ENCODE measurements at places on chromosomes 2 and 18.

DNA sequence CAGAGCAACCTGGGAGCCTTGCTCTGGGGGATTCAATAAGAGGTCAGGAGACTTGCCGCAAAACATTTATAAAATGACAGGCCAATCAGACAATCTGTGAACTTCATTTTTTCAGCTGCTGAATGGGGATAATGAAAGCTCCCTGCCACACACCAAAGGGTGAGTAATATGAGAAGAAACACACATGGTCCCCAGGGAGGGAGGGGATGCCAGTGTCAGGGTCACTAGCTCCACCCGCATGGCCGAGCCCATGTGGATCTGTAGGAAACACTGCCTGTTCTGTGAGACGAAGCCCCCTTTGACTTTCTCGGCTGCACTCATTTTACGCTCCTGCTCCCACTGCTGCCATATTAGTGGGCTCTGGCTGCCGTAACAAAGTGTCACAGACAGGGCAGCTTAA is 521.0 kb upstream of the RAB6C start:
- no peak for DNase-seq

DNA sequence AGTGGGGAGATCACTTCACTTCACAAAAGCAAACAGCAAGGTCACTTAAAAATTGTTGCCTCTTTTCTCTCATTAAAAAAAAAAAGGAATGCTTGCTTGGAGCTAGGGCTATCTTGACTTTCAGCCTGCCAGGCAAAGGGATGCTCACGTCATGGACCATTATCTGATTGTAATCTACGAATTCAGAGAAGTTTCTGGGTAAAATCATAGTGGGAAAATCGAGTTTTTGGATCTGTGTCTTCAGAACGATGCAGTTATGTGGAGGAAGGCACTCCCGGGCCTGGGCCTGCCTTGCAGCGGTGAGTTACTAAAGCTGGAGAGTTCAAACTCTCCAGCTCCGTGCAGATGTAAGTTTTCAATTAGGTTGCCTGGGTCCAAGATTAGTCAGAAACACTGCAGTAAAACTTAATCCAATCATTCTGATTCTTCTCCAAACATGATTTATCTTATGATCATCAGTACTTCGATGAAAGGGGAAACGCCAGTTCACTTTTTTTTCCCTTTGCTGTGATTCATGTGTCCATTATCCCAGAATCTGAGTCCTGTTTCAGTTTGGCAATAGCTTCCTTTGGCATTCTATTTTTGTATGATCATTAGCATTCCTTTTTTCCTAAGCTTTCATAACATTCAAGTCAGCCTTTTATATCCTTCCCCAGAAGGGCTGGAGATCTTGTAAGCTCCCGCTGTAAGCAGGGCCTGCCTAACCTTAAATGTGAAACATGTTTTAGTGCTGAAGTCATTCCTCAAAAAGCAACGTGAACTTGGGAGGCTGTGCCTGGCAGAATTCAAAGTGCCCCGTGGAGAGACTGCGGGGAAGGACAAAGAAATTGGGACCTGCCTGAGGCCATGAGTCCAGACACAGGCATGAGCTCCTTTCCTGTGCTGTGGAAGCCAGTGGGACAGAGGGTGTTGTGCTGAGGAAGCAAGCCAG is 119.3 kb upstream of the TWIST2 start:
- DNase-seq, result no peak

- DNase-seq, result peak; percentile 47
Observed at GRCh38 chr18:57077786-57078552, 68.9 kb upstream of the BOD1L2 start.

DNA sequence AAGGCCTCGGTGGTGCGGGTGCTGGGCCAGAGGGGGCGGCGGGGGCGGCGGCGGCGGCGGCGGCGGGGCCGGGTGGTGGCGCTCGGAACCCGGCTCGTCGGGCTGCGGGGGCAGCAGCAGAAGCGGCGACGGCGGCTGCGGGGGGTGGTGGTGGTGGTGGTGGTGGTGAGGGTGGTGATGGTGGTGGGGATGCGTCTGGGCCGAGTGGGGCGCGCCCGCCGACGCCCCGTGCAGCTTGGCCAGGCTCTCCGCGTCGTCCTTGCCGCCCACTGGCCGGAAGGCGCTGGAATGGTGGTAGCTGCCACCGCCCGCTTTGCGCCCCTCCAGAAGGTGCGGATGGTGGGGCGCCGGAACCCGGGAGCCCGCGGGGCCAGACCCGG is 4.4 kb downstream of the SKOR2 start:
- DNase-seq, result no peak

DNA sequence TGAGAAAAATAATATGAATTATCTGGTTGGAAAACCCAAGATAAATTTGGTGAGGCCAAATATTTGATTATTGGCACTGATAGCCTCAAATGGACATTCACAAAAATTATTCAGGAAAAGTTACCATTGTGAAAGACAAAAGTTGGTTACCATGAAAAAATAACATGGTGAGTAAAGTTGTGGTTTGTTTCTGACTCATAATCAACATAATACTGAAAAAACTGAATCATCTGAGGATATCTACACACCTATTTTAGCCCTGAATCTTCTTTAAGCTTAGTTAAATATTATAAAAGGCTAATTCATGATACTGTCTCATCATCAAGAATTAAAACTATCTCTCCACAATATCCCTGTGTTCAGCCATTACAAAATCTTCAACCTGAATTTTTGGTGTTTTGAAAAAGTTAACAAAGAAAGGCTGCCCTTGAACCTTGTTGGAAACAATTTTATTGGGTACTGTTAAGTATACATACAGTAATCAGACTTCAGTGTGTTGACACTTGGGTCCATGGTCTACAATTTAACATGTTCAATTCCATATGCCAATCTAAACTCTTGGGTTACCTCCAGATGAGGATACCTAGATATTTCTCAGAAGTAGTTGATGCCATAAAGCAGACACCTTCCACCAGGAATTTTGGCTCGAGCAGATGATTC is 607.5 kb upstream of the SLC39A10 start:
- no peak for DNase-seq

GRCh38 chr2:201406077-201406662 is 45.1 kb downstream of the TRAK2 start:
- DNase-seq, result peak; percentile 79

- peak; percentile 81 for DNase-seq
Observed at GRCh38 chr2:177328056-177328455, 63.5 kb upstream of the NFE2L2 start.

GRCh38 chr2:55776479-55776878 is 82.8 kb upstream of the PNPT1 start:
- no peak for DNase-seq

- DNase-seq, result no peak
Observed at GRCh38 chr2:150141226-150142001, 346.1 kb downstream of the RND3 start.

DNA sequence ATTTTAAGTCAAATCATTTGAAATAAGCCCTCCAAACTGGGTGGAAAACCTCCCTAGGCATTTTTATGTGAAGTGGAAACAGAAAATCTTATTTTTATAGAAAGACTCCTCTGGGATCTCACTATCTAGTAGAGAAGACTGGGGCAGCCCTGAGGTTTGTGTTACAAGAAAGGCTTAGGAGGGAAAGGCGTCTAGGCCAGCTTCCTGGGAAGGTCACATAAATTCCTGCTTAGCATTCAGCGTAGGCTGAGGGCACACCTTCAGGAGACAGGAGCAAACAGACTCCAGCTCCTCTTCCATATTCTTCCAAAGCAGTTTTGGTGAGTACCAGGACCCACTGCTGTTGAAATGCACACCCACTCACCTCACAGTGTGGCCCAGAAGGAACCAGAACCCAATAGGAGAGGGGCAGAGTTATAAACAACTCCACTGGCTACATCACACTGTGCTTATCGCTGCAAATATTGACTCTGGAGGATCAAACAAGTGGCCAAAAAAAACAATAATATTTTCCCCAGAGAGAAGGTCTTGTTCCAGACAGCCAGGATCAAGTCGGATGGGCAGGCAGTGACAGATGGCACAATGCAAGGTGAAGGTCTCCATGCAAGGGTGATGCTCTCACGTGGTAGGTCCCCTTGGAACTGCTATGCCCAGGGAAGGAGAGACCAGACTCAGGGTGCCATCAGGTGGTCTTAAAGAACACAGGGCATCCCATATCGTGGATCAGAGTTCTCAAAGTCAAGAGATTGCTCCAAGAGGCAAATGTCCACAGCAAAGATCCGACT is 17.7 kb upstream of the IGFBP2 start:
- DNase-seq, result no peak

- no peak for DNase-seq
Observed at GRCh38 chr2:201886504-201886903, 80.2 kb downstream of the CDK15 start.

- DNase-seq, result no peak
Observed at GRCh38 chr2:66435549-66435875, 587 bp downstream of the MEIS1 start.

- DNase-seq, result no peak
Observed at GRCh38 chr18:63100630-63101055, 218.9 kb downstream of the BCL2 start.

- no peak for DNase-seq
Observed at GRCh38 chr18:58844871-58845270, 19.8 kb upstream of the ZNF532 start.

GRCh38 chr18:63096327-63096874 is 223.2 kb downstream of the BCL2 start:
- DNase-seq, result no peak

DNA sequence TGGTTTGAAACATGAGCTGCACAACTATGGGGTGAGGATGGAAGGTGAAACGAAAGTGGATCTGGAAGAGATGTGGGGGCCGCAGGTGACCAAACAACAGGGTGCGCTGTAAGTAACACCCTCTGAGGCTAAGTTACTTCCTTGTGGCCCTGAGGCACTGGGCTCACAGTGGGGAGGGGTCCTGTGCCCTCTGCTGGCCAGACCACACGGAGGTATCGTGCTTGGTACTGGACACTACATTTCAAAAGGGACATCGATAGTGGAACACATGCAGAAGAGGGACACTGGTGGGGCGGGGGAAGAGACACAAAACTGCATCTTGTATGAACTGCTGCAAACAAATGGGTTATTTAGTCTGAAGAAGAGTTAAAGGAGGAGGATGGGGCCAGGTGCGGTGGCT is 110.6 kb downstream of the CLIP4 start:
- no peak for DNase-seq

GRCh38 chr18:61748004-61748403 is 144.8 kb downstream of the RNF152 start:
- no peak for DNase-seq

DNA sequence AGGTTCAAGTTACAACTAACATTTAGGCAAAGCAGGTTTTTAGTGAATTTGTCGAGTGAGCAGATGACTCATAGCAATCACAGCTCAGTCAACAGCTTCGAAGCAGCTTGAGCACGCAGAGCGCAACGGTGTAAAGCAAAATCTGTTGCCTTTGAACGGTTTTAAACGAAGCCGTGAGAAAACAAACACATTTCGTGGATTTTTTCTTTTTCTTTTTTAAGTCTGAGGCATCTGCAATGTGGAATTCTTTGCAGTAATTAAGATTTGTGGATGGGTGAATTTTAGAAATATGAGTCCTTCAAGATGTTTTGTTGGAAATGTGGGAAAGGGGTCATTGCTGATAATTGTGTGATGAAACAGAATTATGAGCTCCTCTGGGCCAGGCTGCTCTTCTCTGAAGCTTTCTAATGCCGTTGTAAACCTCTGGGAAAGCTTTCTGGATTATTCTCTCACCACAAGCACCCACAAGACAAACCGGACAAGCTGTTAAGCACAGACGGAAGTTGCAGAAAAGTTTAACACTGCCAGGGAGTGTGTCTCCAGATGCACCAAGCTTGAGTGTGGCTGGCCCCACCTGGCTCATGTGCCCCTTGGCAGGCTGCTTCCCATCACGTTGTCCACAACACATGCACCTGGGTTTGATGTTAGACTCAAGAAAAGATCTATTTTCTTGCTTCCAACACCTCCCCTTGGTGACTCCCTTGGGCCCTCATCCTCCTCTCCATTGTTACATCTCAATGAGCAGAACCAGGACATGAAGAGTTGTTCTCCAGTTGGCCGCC is 224.7 kb downstream of the ACKR3 start:
- DNase-seq, result no peak

GRCh38 chr18:10377956-10378355 is 76.5 kb upstream of the APCDD1 start:
- no peak for DNase-seq

DNA sequence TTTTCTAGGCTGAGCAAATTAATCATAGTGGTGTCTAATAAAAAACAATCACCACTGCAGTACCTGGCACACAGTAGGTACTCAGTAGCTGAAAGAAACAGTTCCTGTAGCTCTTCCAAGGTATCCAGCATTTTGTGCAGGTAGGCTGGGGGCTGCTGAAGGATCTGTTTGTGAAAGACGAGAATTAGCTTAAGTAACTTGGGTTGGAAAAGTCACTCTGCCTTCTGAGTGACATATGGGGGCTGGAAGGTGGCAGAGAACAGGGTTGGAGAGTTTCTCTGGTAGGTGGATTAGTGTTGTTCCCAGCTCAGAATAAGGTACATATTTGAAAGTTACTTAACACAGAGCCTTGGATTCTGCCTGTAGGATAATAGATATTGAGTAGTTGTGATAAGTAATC is 72.8 kb downstream of the FMNL2 start:
- no peak for DNase-seq

DNA sequence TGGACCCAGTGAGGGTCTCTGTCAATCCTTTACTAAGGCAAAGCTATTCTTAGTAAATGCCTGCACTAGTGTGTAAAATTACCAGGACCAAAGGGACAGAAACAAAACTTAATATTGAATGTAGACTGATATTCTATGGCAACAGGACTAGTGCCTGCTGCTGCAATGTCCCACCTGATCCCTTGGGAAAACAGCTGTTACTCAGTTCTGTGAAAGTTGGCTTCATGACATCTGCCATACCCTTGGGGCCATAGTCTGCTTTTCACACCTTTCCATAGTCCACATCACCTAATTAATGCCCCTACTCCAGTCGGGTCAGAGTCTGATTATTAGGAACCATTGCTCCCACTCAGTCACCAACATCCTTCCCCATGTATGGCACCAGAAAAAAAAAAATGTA is 14.5 kb downstream of the DNAJC27 start:
- DNase-seq, result no peak

DNA sequence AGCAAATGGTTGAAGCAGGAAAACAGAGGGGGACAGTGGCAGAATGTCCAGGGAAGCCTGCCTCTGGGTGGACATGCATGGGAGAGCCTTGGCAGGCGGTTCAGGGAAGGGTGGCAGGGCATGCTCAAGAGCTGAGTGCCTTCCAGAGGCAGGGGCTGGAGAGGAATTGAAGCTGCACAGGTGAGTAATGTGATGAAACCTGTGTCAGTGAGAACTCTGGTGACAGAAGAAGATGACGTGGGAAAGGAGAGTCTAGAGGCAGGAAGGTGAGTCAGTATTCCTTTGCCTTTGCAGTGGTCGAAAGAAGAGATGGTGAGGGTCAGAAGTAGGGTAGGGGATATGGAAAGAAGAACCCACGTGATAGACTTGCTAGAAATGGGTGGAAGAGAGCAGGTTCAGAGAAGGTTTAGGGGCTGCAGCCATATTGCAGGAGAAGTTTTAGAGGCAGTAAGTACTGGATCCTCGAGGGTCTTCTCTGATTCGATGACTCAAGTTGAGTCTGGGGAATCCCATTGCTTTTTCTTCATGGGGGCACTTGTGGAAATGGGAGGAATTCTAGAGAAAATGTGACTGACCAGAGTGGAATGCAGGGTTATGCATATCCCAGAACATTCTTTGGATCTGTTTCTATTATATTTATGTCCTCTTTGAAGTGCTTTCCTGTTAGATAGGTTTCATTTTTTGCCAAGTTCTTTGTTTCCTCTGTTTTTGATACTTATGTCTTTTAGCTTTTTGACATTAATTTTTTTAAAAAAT is 37.4 kb downstream of the TMEM87B start:
- DNase-seq, result no peak

Data from hematopoietic multipotent progenitor cell treated with erythropoietin and hydrocortisone succinate and interleukin-3 and kit ligand, for 6 days (in vitro differentiated cells).